ENCODE measurements at places on chromosomes 4 and X.

DNA sequence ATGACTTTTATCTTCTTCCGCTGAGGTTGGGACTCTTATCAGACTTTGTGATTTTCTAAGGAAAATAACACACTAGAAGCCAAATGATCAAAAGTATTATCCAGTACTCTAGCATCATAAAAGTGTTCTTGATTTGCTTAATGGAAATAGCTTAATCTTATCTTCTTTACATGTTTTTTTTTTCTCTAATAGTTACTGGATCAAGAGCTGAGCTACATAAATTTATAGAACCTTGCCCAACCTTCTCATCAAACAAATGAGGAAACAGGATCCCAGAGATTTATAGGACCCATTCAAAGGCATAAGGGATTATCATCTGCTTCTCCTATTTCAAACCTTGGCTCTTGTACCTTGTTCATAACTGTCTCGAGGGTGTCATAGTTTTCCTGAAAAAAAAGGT lies 68.3 kb upstream of the WDR17 start:
- no peak for DNase-seq

DNA sequence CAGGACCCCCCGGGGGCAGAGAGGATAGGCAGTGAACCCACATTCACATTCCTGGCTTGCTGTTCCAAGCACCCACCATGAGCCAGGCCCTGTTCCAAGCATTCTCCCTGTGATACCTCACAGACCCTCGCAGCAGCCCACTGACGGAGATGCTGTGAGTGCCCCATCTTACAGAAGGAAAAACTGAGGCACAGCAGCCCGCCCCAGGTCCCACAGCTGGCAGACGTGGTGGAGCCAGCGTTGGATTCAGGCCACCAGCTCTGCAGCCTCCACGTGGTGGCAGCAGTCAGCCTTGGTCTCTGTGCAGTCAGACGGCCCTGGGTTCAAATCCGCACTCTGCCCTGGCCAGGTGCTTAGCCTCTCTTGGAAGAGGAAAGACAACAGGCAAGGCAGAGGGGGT lies 16.8 kb downstream of the MAN2B2 start:
- DNase-seq = no peak

DNA sequence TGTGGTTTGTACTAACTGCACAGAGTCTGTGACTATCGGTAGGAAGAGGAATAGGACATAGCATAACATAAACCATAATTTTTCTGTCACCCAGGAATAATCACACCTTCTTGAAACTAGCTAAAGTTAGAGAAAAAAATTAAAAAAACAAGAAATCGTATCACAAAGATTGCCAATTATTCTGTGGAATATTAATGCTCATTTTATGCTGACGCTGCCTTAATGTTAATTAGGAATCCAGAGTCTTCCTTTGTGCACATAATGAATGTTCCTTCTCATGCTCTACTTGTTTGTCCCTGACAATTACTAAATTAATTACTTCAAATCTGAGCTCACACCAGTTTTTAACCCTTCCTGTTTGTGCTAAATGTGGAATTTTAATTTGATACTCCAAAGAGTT lies 772.7 kb upstream of the EPHA5 start:
- no peak for DNase-seq

DNA sequence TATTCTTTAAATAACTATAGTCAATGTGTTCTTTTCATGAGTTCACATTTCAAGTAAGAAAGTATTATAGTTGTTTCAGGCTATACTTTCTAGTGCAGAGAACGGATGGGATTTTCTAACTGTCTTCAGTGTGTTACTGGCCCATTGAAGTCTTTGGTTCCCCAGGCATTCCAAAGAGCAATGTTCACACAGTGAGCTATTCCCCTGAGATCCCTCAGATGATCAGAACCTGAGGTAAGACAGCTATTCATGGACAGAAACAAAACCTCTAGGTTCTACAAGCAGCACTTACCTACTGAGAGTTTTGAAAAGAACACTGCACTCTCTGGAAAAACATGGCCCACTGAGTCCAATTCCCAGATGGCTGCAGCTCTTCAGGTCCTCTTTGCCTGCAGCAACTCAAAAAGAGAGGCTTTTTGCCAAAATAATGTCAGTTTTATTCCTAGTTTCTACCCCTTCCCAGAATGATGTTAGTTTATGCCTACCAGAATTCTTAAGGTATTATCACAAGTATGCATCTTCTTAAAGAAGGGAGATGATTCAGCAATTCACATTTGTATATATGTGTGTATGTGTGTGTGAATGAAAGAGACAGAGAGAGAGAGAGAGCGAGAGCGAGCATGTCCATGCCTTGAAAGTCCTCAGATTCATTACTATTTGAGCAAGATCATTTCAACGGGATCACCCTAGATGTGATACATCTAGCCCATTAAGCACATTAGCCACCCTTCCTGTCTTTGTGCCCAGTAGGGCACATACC lies 146.1 kb downstream of the PDHA2 start:
- no peak for DNase-seq

GRCh38 chrX:138485224-138485623 lies 226.3 kb downstream of the FGF13 start:
- DNase-seq = no peak

GRCh38 chr4:145340071-145340675 lies 141.5 kb upstream of the SMAD1 start:
- DNase-seq = no peak

GRCh38 chr4:121741751-121742150 lies 23.2 kb downstream of the SMIM43 start:
- DNase-seq = no peak

DNA sequence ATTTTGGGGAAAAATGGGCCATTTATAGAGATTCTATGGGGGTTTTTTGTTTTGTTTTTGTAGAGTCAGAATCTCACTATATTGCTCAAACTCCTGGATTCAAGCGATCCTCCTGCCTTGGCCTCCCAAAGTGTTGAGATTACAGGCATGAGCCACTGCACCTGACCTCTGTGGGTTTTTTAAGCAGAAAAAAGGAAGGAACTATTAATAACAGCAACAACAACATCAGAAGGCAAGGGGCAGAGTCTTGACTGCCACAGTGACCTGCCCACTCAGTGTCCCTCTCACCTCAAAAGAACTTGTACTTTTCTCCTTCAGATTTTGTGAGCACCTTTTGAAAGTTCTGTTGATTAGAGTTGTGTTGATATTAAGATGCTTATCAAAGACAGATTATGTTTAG lies 48.1 kb downstream of the FNIP2 start:
- no peak for DNase-seq

DNA sequence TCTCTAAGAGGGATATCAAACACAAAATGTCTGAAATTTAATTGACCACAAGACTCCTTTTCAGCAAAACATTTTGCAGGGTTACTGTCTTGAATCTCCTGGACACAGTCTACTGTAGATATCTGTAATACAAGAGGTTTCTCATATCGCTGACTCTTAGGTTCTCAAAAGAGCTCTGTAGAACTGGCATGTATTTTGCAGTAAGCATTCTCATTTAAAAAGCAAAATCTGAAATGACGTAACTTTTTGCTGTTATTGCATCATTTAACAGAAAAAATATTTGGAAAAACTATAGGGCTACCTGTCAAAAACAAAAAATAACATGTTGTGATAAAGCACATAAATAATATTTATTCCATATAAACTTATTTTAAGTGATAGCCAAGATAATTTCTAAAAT lies 114.2 kb downstream of the CDS1 start:
- no peak for DNase-seq

GRCh38 chrX:70826715-70827114 lies 81.8 kb downstream of the TEX11 start:
- DNase-seq = no peak

DNA sequence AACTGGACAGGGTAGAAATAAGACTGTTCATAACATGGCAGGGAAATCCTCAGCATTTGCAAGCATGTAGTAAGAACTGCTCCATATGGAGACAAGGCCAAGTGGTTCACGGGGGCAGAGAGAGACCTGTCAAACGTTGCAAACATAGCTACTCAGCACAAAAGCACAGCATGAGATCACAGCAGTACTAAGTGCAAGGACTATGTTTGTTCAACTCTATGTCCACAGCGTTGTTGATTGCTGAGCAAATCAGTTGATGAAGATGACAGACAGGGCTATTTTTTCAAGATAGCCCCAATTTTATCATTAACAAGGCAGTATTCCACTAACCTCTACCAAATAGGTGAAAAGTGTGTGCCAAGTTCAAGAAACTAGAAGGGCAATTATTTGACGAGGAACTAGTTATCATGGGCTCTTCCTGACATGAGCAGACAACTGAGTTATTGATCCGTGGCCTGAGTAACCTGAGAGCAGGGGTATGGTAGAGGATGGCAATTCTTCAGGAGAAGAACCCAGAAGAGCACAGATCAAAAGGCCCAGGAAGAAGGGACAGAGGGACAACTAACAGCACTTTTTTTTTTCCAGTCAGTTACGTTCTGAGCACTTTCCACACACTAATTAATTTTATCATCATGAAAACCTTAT lies 57.4 kb downstream of the SPOCK3 start:
- DNase-seq = no peak

- DNase-seq = no peak
These were observed 39.0 kb downstream of the STX18 start for GRCh38 chr4:4502694-4503311.

- DNase-seq = no peak
These were observed 72.4 kb downstream of the FRAS1 start for GRCh38 chr4:78129383-78130108.

DNA sequence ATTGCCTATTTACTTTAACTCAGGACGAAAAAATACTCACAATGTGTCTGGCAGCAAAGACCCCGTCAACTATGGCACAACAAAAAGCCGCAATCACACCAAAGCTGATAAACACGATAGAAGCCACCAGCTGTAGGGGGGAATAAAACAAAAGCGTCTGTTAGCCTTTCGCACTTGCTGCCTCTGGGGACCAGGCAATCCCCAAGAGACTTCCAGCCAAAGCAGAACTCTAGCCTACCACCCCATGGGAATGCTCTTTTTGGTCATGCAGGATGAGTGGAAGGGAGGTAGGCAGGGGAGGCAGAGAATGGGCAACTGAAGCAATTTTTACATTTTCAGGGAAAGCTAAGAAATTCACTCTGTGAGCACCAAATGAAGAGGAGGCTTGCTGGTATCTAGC lies 20.1 kb downstream of the TMEM255A start:
- no peak for DNase-seq

- DNase-seq = no peak
These were observed 23.3 kb downstream of the SPIN4 start for GRCh38 chrX:63327788-63328187.

GRCh38 chr4:124060261-124060918 lies 652.1 kb downstream of the ANKRD50 start:
- no peak for DNase-seq

DNA sequence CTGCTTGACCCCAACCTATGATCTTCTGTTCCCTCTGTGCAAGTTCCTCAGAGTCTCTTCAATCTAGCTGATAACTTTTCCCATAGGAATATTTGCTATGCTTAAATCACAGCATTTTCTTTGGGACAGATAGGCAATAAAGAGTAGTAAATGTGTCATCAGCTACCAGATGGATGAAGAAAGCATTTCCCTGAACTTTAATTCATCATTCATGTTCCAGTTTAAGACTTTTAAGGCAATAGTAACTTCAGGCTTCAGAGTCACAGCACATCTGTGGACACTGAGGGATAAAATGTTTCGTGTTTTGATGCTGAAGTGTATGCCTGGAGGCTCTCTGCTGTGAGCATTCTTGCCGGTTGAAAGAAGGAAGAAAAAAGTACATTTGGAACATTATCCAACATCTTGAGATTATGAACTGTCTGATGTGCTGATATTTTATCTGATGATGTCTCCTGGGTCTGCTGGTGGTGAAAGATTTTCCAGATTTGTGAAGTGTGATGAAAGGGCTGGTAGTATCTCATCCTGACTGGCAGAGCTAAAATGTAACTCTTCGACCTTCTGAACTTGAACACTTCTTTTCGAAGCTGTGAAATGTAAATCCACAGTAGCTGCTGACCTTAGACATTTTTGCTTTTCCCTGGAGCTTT lies 133.7 kb downstream of the DCLK2 start:
- no peak for DNase-seq

- no peak for DNase-seq
These were observed 19.3 kb upstream of the CLNK start for GRCh38 chr4:10703766-10704429.

DNA sequence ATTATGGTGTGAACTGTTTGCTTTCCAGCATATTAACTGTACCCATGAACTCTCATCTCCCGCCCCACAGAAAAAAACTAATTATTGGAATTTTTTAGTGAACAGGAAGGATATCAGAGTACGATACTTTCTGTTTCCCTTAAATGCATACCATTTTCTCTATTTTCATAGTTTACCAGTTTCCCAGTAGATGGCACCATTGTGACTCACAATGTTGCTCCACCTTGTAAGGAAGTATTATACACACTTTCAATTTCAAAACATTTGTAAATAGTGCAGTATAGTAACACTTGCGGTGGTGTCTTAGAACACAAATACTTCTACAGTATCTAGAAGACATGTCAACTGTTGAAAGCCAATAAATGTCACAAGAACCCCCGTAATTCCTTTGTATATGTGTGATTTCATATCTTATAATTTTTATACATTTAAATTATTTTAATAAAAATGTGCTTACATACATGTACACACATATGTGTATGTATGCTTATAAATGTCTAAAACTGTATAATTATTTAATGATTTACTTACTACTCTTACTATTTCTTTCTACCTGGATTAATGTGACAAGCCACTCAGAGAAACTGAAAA lies 167.3 kb downstream of the SLIT2 start:
- no peak for DNase-seq

GRCh38 chr4:93327346-93327745 lies 501.2 kb upstream of the ATOH1 start:
- DNase-seq = no peak

GRCh38 chr4:41331224-41331623 lies 74.5 kb downstream of the UCHL1 start:
- DNase-seq = no peak

- no peak for DNase-seq
These were observed 35.6 kb upstream of the ADRA2C start for GRCh38 chr4:3730422-3731190.

- no peak for DNase-seq
These were observed 9.4 kb upstream of the ADD1 start for GRCh38 chr4:2834001-2834921.

- no peak for DNase-seq
These were observed 554 bp downstream of the DCTD start for GRCh38 chr4:182916483-182917181.

GRCh38 chr4:77157859-77158486 lies 966 bp downstream of the CCNG2 start:
- DNase-seq = peak; percentile 43

GRCh38 chr4:140163029-140163810 lies 9.2 kb upstream of the MAML3 start:
- no peak for DNase-seq

GRCh38 chr4:79476196-79476595 lies 68.2 kb upstream of the GK2 start:
- DNase-seq = no peak

- no peak for DNase-seq
These were observed 63.6 kb upstream of the TSPAN5 start for GRCh38 chr4:98722000-98722399.

GRCh38 chrX:27354021-27354420 lies 109.1 kb downstream of the PPP4R3C start:
- no peak for DNase-seq

DNA sequence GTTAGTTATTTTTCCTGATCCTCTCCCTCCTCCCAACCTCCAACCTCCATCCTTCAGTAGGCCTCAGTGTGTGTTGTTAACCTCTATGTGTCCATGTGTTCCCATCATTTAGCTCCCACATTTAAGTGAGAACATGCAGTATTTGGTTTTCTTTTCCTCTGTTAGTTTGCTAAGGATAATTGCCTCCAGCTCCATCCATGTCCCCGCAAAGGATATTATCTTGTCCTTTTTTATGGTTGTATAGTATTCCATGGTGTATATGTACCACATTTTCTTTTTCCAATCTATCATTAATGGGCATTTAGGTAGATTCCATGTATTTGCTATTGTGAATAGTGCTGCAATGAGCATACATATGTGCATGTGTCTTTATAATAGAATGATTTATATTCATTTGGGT lies 54.5 kb downstream of the TEX13C start:
- no peak for DNase-seq

Data from cortex of kidney (tissue), 1 donor.